ENCODE measurements at places on chromosomes 11 and 22. TPM values are rescaled to one million over a fixed set of nuclear protein-coding genes. Genes with fewer than 3 reads are reported as not detected.

GRCh38 chr11:19422276-19422675 is 181.5 kb upstream of the E2F8 start:
- no peak for DNase-seq

GRCh38 chr11:33959855-33960400 is 68.1 kb upstream of the LMO2 start:
- DNase-seq = no peak

The BIRC3 gene
- total RNA-seq = 355 TPM

The APOA4 gene
- total RNA-seq = not detected
